CD8-positive, alpha-beta T cell (primary cell): ENCODE measurements at places on chromosomes 5 and 9.

GRCh38 chr5:38532165-38532669 lies 24.2 kb downstream of the LIFR start:
- no peak for DNase-seq

GRCh38 chr5:102715082-102715807 lies 39.9 kb upstream of the PAM start:
- DNase-seq, result no peak

DNA sequence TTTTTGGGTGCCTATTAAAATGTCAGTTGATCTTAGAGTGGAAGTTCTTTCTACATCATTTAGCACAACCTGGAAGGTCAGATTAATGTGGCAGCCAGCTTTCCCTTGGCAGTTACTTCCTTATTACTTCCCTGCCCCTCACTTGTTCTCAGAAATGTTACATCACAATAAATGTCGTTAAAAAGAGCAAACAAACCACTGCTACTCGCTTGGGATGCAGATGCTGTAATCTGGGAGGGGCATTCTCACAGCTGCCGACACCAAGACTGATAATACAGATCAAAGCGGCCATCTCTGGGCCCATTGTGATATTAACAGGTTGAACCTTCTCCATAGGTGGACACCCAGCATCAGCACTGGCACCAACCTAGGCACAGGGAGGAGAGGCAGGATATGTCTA lies 29.3 kb downstream of the PLAC8L1 start:
- no peak for DNase-seq

- no peak for DNase-seq
Observed at GRCh38 chr9:77133011-77133410, 44.3 kb upstream of the VPS13A start.

GRCh38 chr9:95727947-95728520 lies 147.5 kb upstream of the ERCC6L2 start:
- DNase-seq, result no peak

- DNase-seq, result no peak
Observed at GRCh38 chr9:90854637-90855175, 53.1 kb downstream of the SYK start.

DNA sequence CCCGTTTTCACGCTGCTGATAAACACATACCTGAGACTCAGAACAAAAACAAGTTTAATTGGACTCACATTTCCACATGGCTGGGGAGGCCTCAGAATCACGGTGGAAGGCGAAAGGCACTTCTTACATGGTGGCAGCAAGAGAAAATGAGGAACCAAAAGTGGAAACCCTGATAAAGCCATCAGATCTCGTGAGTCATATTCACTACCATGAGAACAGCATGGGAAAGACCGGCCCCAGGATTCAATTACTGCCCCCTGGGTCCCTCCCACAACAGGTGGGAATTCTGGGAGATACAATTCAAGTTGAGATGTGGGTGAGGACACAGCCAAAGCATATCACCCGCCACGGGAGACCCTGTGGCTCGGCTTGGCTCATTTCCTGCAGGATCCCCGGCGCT lies 20.2 kb downstream of the EXD3 start:
- no peak for DNase-seq

DNA sequence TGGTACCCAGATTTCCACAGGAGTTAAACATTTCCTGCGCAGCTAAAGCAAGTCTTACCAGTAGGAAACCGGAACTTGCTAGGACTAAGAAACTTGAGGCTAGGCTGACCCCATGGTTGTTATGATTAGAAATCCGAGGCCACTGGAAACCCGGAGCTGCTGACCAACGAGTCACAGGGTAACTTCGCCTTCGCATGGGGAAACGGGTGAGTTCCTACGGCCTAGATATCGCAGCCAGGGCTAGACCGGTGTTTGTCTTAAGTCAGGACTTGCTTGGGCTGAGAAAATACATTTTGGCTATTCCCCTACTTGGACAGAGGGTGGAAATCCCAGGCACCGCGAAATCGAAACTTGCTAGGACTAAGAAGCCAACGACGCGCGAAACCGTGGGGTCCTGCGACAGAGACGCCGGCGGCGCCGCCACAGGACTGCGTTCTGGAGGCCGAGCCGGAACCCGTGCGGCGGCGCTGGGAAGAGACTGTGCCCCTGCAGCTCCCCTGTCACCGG lies 1.6 kb upstream of the ANXA2R start:
- peak; percentile 90 for DNase-seq
